ENCODE measurements at places on chromosomes 2 and 18.

DNA sequence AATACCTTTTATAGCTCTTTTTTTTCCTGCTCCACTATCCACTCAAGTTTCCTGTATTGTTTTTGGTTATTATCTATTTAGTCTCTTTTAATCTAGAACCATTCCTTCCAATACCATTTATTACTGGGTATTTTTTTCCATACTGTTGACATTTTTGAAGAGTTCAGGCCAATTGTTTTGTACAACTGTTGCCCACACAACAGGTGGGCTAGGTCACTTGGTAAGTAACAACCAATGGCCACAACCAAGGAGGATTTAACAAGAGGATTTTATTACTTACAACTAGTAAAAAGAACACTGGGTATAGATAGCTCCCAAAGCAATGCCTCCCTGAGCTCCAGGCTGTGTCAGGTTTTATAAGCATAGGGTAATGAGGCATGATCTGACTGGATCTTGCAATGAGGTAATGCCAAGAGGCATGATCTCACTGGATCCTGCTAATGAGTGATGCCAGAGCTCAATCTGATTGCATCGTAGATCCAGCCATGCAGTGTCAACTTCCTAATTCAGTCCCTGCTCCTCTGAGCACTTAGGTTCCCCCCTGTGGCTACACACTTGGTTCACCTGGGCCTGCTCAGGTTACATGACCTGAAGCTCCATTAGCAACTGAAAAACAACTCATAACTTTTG lies 7.1 kb upstream of the CEP68 start:
- no peak for DNase-seq

DNA sequence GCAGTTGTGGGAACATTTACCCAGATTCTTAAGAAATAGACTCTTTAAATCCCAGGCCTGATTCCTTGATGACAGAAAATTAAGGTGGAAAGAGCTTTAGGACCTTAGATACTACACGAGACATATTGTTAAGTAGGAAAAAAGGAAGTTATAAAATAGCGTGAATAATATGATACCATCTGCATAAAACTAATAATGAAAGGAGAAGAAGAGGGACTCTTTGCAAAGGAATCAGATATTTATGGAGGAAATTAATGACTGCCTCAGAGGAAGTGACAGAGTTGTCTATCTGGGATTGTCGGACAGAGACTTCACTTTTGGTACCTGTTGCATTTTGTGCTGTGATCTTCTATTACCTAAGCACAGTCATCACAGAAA lies 20.8 kb downstream of the APCDD1 start:
- no peak for DNase-seq

DNA sequence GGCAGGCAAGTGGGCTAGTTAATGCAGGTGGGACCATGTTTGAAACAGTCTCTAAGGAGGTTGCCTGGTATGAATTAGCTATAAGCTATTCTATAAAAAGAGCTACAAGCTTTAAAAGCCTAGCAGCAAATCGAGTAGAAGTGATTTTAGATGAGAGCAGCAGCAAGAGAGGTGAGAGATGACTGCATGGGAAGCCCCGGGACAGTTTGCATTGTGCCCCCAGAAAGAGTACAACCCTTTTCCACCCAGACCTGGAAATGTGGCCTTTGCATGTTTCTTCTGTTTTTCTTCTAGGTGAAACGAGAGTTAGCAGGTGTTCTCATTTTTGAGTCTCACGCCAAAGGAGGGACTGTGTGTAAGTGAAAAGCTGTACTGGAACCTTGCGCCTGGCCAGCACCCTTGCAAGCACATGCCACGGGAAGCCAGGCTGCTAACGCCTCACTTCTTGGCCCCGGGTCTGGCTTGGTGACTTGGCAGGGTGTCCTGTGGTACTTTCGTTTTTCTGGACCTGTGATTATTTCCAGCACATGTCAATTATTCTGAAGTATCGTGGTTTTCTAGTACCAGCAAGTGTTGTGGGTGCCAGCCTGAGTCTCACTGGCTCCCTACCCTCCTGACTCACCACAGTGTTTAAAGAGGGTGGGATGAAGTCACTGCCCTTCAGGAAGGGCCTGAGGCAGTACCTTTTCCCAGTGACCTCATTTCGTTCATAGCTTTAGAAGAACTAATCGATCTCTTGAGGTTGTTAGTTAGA lies 90.3 kb upstream of the MAP3K20 start:
- DNase-seq: peak; percentile 40

DNA sequence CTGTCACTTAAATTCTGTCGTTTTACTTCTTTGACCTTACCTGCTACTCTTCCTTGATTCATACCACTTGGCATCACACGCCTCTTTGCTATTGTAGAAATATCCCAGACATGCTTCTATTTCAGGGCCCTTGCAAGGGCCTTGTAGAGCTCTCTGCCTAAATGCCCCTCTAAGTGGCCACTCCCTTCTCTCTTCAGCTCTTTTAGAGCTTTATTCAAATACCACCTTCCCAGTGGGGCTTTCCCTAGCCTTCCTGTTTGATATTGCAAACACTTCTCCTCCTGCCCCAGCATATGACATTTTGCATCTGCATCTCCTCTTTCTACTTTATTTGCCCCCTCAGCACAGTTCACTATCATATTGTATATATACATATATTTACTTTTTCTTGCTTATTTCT lies 54.0 kb downstream of the PELI1 start:
- no peak for DNase-seq

DNA sequence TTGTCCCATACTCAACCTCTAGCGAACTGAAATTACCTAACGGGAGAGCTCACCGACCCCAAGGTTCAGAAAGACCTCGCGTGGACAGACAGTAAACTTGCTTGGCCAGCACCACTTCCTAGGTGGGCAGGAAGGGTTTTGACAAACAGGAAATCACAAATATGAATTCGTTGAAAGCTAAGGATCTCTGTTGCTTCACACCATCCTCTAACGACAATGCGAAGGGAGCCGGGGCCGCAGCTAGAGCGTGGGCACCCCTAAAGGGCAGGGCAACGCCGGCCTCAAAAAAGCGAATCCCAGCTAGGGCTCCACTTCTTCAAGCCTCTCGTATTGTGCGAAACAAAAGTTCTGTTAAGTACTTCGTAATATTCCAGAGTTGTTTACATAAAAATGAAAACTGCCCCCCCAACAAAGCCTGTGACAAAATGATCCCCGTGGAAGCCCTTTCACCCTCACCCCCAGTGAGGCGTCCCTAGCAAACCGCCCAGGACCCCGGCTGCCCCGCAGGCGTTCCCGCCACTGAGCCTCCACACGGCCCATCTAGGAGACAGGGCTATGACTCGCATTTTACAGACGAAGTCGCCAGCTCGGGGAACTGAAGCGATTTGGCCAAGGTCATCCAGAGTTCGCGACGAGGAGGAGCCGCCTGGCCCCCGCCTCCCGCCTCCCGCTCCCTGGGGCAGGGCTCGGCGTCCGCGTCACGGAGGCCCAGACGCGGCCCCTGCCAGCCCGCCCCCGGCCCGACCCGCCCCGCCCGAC lies 548 bp downstream of the KANSL3 start:
- peak; percentile 86 for DNase-seq

- no peak for DNase-seq
Measured at GRCh38 chr18:27109451-27109850, 75.7 kb downstream of the CHST9 start.
